ENCODE measurements at places on chromosomes 12 and 14.

DNA sequence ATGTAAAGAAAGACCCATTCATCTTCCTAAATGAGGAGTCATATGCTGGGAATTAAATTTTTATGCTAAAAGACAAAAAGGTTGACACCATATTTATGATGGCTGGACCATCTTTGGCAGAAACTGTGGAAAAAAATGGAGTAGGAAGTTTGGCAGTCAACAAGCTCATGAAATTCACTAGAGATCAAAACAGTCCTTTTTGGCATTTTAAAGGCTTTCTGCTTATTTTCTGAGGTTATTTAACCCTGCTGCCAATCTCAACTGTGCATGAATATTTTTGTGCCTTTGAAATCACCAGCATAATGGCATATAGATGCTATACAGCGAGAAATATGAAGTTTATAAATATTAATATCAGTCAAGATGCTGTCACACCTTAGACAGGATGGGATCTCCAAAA, 399.5 kb downstream of the PDZRN4 start:
- no peak for DNase-seq

DNA sequence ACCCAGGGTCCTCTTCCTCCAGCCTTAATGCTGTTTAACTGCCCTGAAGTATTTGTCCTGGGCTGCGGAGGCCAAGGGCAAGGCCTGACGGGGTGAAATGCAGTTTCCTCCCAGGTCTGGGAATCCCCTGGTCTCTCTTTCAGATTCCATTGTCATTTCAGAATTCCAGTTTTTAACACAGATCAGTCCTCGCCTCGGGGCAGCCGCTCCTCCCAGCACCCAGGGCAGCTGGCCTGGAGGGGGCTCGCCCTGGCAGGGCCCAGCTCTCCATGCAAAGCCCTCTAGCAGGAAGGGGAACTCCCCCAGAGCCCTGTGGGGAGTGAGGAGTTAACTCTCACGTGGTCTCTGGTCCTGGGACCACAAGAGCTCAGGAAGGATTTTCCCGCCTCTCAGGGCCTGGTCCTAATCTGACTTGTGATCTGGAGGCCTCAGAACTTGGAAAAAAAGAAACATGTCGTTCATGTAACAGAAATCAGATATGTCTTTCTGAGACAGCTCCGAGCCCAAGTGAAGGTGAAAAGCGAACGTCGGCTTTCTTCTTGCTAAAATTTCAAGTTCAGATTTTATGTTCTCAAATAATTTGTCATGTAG, 265.6 kb upstream of the SFSWAP start:
- no peak for DNase-seq

GRCh38 chr12:49253033-49253623, 11.8 kb upstream of the TUBA1C start:
- no peak for DNase-seq

GRCh38 chr14:89855961-89856656, 98.4 kb downstream of the EFCAB11 start:
- DNase-seq: no peak

DNA sequence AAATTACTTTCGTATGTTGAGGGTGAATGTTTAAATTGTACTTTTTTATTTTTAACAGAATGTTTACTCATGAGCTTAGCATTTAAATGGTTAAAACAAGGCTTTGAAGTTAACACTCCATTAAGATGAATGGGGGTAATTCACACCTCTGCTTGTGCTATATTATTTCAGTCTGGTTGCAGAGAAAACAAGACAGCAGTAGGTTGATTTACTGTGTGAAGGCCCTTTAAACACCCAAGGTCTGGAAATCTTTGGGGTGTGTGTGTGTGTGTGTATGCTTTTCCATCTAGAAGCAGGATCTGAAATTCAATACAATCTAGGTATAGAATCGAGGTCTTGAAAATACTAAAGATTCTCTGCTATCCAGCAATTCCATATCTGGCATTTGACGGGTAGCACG, 83.8 kb downstream of the SLC38A6 start:
- DNase-seq: no peak

DNA sequence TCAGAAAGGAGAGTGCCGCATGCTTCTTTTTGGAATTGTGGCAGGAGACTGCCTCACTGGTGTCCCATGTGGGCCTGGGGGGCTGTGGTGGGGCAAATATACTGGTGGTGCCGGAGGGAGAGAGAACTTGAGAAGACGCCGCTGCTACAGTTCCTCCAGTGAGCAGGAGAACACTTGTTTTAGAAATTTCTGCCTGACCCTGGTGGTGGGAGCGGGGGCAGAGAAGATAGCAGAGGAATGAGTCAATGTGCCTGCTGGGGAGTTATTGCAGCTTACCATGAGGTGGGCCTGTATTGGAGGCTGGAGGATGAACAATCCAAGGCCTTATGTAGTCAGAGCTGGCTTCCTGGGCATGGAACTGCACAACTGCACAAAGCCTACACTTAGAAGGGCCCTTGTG, 211.8 kb downstream of the SNAPC1 start:
- no peak for DNase-seq

DNA sequence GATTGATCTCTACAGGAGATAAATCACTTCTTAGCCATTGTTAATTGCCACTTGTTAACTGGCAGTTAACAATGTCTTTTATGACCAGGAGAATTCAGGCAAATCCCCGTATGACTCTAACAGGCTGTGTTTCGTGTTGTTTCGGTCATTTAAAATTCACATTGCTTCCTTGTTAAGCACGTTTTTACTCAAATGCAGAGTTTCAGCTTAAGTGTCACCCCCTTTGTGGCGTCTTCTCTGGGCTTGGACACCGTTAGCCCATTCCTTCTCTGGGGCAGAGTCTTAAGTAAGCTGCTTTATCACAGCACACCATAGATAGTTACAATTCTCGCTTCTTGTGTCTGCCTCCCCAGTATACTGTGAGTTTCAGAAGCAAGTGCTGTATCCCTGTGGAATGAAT, 205.4 kb downstream of the EPS8 start:
- DNase-seq: no peak

GRCh38 chr12:76471579-76471978, 88.0 kb downstream of the OSBPL8 start:
- no peak for DNase-seq

DNA sequence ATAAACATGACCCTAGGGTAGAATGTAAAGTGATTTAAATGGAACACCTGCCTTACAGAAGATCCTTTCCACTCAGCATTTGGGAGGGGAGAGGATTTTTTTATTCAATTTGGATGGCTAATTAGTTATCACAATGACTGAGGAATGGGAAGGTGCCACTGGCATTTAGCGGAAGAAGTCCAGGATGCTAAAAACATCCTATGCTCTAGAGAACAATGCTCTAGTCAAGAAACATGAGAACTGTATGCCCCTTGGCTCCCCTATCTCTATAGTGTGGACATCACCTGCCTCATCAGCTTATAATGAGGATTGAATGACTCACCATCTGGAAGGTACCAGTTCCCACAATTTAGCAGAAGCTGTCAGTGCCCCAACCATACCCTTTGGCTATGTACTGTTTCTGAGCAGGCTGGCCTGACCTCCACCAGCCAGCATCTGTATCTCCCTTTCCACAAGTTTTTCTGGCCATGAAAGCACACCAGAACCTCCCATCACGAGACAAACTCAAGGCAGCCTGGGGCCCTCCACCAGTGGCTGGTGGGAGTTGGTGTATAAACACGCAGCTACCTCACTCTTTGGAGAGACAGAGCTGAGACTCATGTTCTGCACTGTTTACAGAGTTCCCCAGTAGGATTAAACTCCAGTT, 109.7 kb upstream of the VASH1 start:
- no peak for DNase-seq

DNA sequence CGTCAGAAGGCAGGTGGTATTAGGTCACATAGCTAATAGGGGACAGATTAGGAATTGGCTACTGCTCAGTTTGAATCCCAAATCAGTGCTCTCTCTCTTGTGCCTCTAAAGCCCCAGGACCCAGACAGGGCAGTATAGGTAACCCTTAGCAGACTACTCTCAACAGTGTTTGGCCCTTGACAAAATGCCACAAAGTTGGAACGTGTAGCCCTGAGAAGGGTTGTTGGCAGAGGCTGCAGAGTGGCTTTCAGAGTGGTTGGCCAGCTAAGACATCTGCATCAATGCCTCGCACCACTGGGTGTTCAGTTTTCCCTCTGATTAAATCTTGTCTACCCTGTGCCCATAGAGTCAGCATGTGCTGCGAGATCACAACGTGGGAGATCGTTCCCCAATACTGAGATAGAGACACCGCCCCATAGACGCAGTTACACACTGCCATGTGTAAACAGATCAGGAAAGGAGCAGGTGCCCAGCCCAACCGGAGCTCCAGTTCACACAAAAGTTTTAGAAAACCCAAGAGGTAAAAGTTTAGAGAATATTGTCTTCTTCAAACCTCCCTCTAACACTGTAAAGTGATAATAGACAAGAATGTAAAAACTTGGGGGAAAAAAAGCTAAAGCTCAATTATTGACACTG, 48.3 kb downstream of the EML1 start:
- DNase-seq: no peak

- DNase-seq: peak; percentile 85
These were observed 3.0 kb downstream of the EVL start for GRCh38 chr14:100067971-100068959.

DNA sequence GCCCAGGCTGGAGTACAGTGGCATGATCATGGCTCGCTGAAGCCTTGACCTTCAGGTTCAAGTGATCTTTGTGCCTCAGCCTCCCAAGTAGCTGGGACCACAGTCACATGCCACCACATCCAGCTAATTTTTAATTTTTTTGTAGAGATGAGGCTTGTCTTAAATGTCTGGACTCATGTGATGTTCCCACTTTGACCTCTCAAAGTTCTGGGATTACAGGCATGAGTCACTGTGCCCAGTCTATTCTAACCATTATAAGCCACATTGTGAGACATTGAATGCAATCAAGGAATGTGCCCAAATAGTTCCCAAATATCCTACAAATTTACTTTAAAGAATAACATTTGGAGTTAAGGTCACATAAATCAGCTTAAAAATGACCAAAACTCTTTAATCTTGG, 130.7 kb upstream of the ARID2 start:
- no peak for DNase-seq

DNA sequence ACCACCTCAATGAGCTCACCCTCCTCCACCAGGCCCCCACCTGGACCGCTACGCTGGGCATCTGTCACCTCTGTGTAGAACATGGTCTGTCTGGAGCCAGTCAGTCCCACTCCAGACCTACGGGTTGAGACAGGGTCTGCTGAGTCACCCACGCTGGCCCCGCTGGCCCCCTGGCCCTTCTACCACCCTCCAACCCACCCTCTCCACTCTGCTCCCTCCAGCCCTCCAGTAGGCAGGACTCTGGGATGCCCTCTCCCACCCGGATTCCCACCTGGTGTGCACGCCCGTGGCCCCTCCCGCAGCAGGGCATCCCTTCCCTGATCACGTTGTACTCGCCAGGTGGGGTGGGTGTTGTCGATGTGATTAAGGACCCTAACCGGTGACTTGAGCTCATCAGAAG, 4.6 kb upstream of the JAG2 start:
- DNase-seq: no peak

GRCh38 chr14:75614179-75614578, 35.8 kb downstream of the FLVCR2 start:
- DNase-seq: no peak

DNA sequence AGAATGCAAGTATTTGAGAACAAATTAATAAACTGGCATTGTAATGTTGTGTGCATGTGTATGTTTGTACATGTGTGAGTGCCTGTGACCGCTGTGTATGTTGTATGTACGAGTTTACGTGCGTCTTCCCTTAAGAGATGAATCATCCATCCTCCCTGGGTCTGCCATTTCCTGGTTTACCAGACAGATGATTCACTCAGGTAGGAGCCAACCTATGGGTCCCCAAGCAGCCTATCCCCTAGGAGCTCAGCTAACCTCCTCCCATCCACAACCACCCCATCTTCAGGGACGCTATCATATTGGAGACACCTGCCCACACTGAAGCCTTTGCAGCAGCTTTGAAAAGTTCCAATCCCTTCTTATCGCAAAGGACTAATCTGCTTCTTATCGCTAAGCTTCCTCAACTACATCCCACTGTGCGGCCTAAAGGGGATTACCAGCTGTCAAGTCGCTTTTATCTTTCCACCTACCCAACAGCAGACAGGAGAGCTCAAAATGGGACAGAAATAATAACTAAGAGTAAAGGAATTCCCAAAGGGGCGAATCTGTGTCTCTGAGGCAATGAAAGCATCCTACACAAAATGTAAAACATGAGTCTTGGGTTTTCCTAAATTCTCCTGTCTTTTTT, 81.5 kb upstream of the TMCC3 start:
- no peak for DNase-seq

DNA sequence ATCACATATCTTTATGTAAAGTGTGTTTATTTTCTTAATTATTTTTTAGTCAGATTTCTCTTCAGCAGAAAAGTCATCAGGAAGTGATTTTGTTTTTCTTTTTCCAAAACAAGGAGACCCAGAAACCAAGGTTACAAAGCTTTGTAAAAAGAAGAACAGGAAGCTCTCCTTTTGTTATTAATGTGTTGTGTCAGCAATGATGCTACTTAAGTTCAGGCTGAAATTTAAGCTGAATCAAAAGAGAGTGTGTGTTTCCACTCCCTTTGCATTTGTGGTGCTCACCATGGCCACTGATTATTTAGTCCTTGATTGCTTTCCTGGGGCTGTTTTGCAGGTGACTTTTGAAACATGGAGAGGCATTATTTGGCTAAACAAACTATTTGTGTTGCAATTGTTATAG, 155.3 kb upstream of the ATP2B1 start:
- DNase-seq: peak; percentile 12
